ENCODE measurements at places on chromosomes 7 and 10.
A peak's percentile ranks its signal among the peaks of the same experiment; 100 is the strongest.

- DNase-seq, result peak; percentile 12
Measured at GRCh38 chr7:138834583-138834982, 36.6 kb upstream of the ATP6V0A4 start.

GRCh38 chr10:88918191-88918905 lies 34.2 kb downstream of the ACTA2 start:
- DNase-seq, result no peak

DNA sequence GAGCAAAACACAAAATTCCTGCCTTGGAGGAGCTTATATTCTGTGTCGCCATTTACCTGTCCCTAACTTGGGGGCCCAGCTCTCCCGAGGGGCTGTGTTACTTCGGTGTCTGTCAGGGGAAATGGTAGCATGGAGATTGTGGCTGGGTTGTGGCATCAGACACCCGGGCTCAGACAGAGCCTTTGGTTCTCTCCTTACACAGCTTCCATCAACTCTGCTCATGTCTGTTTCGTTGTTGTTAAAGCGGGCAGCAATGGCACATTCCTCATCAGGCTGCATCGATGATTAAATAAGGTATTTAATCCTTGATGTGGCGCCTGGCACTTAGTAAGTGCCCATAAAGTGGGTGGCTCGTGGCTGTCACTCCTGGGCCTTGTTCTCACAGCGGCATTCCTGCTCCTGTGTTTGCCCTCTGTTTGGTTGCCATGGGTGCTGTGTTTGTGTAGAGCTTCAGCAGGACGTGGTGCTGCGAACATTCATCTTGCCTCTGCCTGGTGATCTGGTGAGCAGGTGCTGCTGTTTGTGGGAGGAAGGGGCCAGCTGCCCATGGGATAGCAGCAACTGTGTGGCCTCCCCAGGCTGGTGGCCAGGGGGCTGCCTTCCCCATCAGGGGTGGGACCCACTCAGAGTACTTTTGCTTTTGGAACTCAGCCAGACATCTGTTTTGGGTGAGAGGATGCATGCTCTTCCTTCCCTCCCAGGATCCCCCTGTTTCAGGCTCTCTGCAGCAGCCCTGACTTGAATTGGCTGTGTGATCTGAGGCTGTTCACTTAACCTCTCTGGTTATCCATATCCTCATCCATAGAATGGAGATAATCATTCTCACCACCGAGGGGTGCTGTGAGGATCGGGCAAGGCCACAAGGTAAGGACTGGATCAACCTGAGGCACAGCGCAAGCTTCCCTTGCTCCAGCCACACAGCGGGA lies 207.2 kb upstream of the SVIL start:
- no peak for DNase-seq

- no peak for DNase-seq
Measured at GRCh38 chr7:26603631-26604030, 260.8 kb downstream of the SKAP2 start.

DNA sequence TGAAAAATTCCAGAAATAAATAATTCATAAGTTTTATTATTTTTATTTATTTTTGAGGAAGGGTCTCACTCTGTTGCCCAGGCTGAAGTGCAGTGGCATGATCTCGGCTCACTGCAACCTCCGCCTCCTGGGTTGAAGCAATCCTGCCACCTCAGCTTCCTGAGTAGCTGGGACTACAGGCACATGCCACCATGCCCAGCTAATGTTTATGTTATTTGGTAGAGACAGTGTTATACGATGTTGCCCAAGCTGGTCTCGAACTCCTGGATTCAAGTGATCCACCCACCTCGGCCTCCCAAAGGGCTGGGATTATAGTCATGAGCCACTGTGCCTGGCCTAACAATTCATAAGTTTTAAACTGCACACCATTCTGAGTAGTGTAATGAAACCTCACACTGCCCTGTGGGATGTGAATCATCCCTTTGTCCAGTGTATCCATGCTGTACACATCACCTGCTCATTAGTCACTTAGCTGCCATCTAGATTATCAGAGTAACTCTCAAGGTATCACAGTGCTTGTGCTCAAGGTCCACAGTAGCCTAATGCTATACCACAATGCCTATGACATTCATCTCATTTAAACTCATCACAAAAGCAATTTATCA lies 17.9 kb downstream of the RTKN2 start:
- DNase-seq, result no peak

Data from stimulated activated CD4-positive, alpha-beta T cell treated with anti-CD3 and anti-CD28 coated beads, Interleukin-2, amount 100 ng/mL, for 48 hours (primary cell).